ENCODE measurements at places on chromosomes 7 and 10. TPM values are rescaled to one million over a fixed set of nuclear protein-coding genes. Genes with fewer than 3 reads are reported as not detected.
A peak's percentile ranks its signal among the peaks of the same experiment; 100 is the strongest.

The HTR7 gene
- total RNA-seq, result not detected

- H3K27ac ChIP-seq, result no peak overlapping the region
- no peak overlapping the region for H3K4me3 ChIP-seq
- no peaks in the 10 kb centered on the region for H3K36me3 ChIP-seq
- no peaks in the 10 kb centered on the region for H3K27me3 ChIP-seq
These were observed 40.6 kb upstream of the PTPRZ1 start for GRCh38 chr7:121832347-121832746.

- peaks cover 24% of the 10 kb centered on the region for H3K27me3 ChIP-seq
- DNase-seq, result peak; percentile 88
- no peak overlapping the region for H3K4me3 ChIP-seq
- H3K36me3 ChIP-seq, result no peaks in the 10 kb centered on the region
- peaks cover 5% of the 10 kb centered on the region for H3K4me1 ChIP-seq
- no peak overlapping the region for H3K27ac ChIP-seq
These were observed 139.1 kb upstream of the PFKP start for GRCh38 chr10:2927958-2928840.

DNA sequence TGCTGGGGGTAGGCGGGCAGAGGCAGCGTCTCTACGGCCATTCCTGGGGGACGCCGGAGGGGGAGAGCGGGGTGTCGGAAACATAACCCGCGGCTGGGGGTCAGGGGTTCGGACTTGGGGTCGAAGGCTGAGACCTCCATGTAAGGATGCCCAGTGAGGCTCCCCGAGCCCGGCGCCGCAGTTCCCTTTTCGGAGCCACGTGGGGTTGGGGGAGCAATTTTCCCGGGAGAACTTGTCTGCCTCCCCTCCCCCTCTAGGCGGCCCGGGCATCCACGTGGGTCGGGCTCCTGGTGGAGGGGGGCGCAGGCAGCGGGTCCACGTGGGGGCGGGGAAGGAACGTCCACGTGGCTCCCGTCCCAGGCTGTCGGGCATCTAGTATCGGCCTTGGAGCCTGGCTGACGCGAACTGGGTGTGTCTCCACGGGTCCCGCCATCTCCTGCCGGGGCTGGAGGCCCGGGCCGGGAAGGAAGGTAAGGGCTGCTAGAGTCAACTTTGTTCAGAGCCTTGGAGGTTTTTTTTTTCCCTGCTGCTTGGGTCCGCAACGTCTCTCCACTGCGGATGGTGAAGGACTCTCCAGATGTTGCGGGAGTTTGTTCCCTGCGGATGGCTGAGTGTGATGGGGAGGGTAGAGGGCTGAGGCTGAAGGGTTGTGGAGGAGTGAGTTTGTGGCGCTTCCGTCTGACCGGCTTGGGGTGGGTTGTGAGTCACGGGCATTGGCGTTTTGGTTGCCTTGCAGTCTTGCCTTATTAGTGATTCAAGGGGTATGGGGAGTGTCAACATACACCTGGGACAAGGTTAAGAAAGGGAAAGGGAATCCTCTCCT lies 744 bp downstream of the PPRC1 start:
- H3K4me1 ChIP-seq, result peaks cover 38% of the 10 kb centered on the region
- H3K27ac ChIP-seq, result peak overlapping the region; percentile 94
- no peaks in the 10 kb centered on the region for H3K27me3 ChIP-seq
- H3K36me3 ChIP-seq, result peaks cover 35% of the 10 kb centered on the region

The UTF1 gene
- not detected for total RNA-seq

DNA sequence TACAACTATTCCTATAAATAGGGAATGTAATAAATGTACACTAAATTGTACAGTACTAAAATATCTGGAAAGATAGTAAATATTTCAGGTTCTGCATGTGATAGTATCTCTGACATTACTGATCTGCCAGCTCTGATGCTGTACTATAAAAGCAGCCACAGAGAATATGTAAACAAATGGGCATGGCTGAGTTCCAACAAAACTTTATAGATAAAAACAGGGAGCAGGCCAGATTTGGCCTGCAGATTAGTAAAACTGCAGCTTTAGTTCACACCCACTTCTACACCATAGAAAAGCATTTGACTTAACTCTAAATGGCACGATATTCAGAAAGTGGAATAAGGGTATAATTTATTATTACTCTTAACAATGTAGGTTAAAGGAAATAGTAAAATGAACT lies 18.8 kb upstream of the TLL2 start:
- H3K27ac ChIP-seq, result no peak overlapping the region
- DNase-seq, result no peak

- peaks cover 17% of the 10 kb centered on the region for H3K4me1 ChIP-seq
- no peaks in the 10 kb centered on the region for H3K27me3 ChIP-seq
- H3K27ac ChIP-seq, result no peak overlapping the region
- no peaks in the 10 kb centered on the region for H3K36me3 ChIP-seq
- H3K4me3 ChIP-seq, result no peak overlapping the region
These were observed 787 bp downstream of the CCL26 start for GRCh38 chr7:75771224-75771623.

GRCh38 chr10:126463286-126463685 lies 75.0 kb upstream of the ADAM12 start:
- no peaks in the 10 kb centered on the region for H3K36me3 ChIP-seq
- H3K27ac ChIP-seq, result no peak overlapping the region

- H3K27me3 ChIP-seq, result no peaks in the 10 kb centered on the region
- H3K36me3 ChIP-seq, result no peaks in the 10 kb centered on the region
- peaks cover 7% of the 10 kb centered on the region for H3K4me1 ChIP-seq
- H3K4me3 ChIP-seq, result no peak overlapping the region
- no peak for DNase-seq
These were observed 170.5 kb downstream of the RPS24 start for GRCh38 chr10:78203915-78204818.

DNA sequence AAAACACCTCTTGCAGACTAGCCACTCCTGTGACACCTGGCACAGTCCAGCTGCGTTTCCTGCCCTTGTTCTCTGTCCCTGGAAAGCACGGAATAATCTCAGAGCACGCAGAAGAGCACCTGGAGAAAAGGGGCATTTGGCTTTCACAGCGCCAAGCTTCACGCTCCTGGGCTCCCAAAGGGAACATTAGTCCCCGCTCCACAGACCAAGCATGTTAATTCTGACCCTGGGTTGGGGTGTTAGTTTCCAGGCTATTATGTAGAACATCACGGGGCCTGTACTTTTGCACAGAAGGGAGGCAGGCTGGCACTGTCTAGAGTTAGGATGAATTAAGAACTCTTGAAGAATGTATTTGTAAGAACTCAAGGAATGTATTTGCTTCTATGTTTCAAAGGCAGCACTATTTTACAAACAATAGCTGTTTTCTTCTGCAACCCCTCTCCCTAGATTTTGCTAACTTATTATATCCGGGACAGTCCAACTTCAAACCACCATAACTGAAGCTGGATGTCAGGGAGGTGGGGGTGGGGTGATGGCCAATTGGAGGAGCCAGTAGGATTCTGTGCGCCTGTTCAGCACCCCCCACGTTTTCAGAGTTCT lies 62.2 kb upstream of the TRIM8 start:
- no peak overlapping the region for H3K27ac ChIP-seq
- DNase-seq, result no peak
- H3K4me1 ChIP-seq, result peaks cover 12% of the 10 kb centered on the region

DNA sequence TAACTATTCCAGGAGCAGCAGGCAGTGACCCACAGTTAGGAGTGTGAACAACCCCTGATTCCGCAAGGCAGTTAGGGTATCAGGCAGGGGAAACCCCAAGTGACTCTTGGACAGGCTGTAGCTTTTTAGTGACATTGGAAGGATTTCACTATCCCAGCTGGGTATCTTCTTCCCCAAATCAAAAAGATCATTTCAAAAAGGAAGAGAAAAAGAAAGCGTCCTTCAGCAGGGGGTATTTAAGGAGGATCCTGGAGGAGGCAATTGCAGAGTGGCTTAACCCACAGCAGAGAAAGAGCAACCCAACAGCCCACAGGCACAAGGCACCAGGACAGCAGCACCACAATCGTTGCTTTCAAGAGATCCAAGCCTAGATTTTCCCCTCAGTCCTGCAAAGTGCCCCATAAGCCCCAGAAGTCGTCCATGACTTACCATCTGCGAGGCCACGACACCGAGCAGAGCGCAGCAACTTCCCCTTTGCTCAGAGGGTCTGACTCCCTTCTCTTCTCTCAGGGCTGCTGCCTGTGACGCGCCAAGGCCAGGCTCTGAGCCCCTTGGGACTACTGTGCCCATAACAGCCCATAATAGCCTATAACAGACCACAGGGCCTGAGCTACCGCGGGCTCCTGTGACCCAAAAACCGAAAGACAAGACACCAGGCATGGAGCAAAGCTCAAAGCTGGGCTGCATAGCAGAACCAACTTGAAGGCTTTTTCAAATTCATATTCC lies 19.8 kb downstream of the PIK3AP1 start:
- H3K36me3 ChIP-seq, result no peaks in the 10 kb centered on the region
- H3K27me3 ChIP-seq, result no peaks in the 10 kb centered on the region
- H3K4me3 ChIP-seq, result no peak overlapping the region
- H3K4me1 ChIP-seq, result peaks cover 10% of the 10 kb centered on the region

The GNG11 gene
- total RNA-seq, result not detected

The LRMDA gene
- not detected for total RNA-seq

DNA sequence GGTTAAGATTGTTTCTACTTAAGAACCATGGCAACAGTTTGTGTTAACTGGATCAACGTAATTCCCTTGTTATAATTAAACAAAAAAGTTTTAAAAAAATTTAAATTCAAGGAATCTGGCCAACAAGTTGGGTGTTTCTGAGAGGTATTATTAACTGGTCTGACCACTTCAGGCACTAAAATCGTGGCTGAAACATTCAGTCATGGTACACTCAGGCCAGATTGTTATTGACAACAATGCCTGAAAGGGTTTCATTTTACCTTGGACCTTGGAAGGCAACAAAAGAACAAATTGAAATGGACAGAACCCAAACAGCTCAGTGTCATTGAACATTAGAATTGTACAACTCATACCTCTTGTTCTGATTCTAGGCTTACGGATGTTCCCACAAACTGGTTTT lies 103.3 kb upstream of the ARMC3 start:
- H3K27me3 ChIP-seq, result peaks cover 1% of the 10 kb centered on the region
- DNase-seq, result no peak
- H3K4me1 ChIP-seq, result no peaks in the 10 kb centered on the region
- H3K36me3 ChIP-seq, result no peaks in the 10 kb centered on the region
- H3K27ac ChIP-seq, result no peak overlapping the region

The ANKRD30A gene
- total RNA-seq, result not detected

- no peak overlapping the region for H3K4me3 ChIP-seq
- H3K27me3 ChIP-seq, result no peaks in the 10 kb centered on the region
These were observed 55.5 kb downstream of the DLD start for GRCh38 chr7:107946451-107946850.

The ABCB1 gene
- total RNA-seq, result 4.9 TPM

DNA sequence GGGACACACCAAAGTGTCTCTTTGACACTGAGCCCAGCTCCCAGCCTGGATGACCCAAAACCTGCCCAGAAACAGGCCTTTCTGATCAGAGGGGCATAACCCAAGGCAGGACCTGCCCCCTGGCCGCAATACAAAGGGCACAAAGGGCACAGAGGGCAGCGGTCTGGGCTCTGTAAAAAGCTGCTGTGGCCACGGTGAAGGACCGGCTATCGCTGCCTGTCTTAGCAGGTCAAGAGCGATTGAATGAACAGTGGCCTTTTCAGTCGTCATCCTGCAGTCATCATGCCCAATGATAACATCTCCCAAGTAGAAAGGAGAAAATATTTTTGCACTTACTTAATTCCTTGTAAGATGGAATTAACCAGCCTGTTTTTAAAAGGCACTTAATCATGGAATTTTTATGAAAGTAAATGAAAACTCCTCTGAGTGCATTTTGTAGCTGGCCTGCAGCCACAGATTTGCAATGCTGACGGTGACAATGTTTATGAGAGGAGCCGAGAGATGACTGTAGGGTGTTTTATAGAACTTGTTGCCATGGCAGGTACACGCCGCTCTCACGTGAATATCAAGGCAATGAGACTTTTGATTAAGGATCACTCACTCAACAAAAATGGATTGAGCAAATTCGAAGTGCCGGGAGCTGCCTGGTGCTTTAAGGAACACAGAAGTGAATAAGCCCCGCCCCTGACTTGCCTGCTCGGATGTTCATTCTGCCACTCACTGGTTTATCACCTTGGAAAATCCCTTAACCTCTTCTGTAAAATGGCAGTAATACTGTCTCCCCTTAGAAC lies 47.3 kb upstream of the BHLHA15 start:
- no peak overlapping the region for H3K4me3 ChIP-seq
- H3K4me1 ChIP-seq, result peaks cover 5% of the 10 kb centered on the region
- no peak overlapping the region for H3K27ac ChIP-seq
- no peak for DNase-seq
- peaks cover 5% of the 10 kb centered on the region for H3K36me3 ChIP-seq

The MMP21 gene
- total RNA-seq, result not detected

DNA sequence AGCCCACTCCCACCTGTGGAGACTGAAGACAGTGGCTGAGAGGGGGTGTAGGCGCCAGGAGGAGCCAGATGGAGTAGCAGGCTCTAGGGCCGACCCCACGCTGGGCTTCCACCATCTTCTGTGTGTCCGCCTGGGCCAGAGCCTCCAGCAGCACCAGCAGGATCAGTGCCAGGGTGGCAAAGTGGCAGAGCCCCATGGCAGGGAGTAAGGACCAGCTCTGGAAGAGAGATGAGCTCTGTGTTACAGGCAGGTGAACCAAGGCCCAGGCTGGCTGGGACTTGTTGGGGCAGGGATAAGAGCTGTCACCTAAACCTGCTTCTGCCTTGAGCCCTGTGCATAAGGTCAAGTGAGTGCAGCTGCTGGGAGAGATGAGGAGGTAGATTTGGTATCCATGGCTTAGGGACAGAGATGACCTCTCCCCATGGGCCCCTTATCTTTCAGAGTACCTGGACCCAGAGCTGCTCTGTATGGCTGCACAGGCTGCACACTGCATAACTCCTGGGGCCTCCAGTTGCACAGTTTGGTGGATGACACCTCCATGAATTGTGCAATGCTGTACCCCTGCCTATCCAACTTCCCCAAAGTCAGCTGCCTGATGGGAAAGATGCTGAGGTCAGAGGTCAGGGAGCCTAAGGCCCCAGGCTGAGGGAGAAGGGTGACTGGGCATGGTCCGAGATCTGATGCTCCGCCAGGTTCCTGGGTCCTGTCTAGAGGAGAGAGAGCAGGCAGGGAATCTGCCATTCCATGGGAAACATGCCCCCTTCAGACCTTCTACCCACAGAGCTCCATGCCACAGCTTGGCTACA lies 7.4 kb upstream of the SAMD8 start:
- no peaks in the 10 kb centered on the region for H3K4me1 ChIP-seq
- no peak overlapping the region for H3K4me3 ChIP-seq
- no peaks in the 10 kb centered on the region for H3K27me3 ChIP-seq
- no peaks in the 10 kb centered on the region for H3K36me3 ChIP-seq
- no peak overlapping the region for H3K27ac ChIP-seq

- peaks cover 51% of the 10 kb centered on the region for H3K27me3 ChIP-seq
- no peaks in the 10 kb centered on the region for H3K4me1 ChIP-seq
- no peaks in the 10 kb centered on the region for H3K36me3 ChIP-seq
- no peak overlapping the region for H3K27ac ChIP-seq
These were observed 916 bp downstream of the VWA2 start for GRCh38 chr10:114239994-114240345.

The GATA3 gene
- 23.5 TPM for total RNA-seq

The AKR1D1 gene
- total RNA-seq, result not detected

- H3K27ac ChIP-seq, result no peak overlapping the region
- no peaks in the 10 kb centered on the region for H3K36me3 ChIP-seq
- no peak for DNase-seq
- H3K27me3 ChIP-seq, result no peaks in the 10 kb centered on the region
- H3K4me3 ChIP-seq, result no peak overlapping the region
These were observed 49.2 kb downstream of the GSDME start for GRCh38 chr7:24707988-24708615.

The NUTM2E gene
- 0.27 TPM for total RNA-seq

The VIPR2 gene
- total RNA-seq, result 0.50 TPM

Data from activated CD4-positive, alpha-beta T cell treated with anti-CD3 and anti-CD28 coated beads for 36 hours (primary cell).